ENCODE measurements at places on chromosomes 7 and 10.

GRCh38 chr7:70456719-70457118 lies 675.2 kb upstream of the GALNT17 start:
- no peak for DNase-seq

DNA sequence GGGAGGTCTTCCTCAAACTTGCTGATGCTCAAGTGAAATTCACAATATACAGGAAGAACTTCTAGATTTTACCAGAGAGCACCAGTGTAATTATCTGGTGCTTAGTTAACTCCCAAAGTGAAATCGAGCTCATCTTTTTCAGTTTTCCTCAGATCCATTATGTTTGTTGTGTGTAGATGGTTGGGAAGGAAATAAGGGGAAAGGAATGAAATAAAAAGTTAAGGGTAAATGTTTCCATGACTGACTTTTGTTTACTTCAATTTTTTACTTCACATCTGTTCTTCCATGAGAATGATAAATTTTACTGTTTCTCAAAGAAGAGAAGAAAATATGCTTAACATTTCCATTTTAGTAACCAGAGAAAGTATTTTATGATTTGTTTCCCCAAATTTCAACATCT lies 21.3 kb downstream of the FAM107B start:
- no peak for DNase-seq

DNA sequence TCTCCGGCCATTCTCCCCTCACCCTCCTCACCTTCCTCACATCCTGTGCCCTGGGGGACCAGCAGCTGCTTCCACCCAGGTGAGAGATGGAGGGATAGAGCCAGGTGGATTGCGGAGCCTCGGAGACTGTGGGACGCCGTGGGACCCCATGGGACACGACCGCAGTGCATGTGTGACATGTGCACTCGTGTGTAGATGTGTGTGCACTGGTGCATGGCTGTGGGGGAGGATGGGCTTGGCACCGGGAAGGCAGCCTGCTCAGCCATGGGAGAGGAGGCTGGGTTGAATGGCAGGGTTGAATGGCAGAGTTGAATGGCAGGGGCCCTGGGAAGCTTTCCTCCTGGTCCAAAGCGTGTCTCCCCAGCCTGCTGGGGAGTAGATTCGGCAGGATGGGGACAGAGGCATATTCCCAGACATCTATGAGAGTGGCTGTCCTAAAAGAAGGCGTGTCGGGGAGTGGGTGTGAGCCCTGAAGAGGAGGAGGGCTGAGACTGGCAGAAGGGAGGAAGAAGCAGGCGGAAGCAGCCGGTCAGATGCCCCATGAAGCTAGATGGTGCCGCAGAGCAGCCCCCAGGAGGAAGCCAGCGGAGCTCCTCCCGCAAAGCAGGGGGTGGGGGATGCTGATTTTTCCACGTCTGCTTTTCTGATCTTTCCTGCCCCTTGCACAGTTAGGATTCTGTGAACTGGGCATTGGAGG lies 815 bp downstream of the GIMAP8 start:
- DNase-seq: no peak

DNA sequence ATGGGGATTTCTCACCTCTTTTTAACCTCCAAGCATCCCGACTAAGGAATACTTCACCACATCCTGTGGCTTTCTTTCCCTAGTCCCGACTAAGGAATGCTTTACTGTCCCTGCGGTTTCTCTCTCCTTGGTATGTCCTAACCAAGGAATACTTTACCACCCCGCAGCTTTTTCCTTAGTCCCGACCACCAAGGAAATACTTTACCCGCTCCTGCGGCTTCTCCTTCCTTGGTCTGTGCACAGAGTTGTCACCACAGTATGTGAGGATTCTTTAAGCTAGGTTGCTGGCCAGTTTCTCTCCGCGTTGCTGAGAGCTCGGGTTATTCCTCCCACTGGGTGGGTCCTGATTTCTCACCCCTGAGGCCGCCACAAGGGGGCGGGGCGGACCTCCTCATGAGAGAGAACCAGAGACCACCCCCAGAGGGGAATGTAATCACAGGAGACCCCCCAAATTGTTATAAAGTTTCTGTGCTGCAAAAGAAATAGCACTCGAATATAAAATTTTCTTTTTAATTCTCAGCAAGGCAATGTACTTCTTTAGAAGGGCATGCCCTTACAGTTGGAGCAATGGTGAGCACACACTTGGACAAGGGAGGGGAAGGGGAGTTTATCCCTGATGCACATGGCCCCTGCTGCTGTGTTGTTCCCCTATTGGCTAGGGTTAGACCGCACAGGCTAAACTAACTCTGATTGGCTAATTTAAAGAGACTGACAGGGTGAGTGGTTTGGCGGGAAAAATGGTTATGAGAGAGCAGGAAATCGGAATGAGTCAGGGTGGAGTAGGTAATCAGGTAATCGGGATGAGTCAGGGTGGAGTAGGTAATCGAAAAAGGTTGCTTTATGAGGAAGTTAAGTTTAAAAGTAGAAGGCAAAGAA lies 12.8 kb downstream of the SUGCT start:
- no peak for DNase-seq

DNA sequence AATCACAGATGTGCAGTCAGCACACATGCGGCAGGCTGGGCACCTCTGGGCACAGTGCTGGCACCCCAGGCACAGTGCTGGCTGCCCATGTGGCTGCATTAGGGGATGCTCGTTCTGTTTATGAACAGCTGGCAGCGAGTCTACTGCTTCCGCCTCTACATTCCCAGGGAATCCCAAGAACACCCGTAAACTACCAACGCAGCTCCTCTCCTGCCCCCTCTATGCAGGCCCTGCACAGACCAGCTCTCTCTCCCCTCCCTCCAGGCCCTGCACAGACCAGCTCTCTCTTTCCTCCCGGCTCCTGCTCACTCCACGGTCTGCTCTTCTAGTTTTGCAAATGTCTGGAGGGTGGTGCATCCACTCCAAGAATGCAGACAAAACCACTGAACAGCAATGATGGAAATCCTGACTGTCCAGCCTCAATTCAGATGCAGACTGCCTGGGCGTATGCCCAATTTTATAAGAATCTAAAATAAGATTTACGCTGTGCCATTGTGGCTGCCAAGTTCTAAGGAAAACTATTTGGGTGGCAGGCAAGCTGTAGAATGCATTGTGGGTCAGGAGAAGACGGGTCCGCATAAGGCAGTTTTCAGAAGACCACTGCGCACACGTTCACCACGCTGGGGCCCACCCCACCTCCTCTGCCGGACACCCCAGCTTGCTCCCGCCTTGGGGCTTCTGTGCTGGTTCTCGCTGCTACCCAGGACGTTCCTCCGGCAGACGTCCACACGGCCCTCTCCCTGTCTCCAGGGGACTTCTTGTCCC lies 234.6 kb downstream of the ZMYND11 start:
- DNase-seq: no peak

DNA sequence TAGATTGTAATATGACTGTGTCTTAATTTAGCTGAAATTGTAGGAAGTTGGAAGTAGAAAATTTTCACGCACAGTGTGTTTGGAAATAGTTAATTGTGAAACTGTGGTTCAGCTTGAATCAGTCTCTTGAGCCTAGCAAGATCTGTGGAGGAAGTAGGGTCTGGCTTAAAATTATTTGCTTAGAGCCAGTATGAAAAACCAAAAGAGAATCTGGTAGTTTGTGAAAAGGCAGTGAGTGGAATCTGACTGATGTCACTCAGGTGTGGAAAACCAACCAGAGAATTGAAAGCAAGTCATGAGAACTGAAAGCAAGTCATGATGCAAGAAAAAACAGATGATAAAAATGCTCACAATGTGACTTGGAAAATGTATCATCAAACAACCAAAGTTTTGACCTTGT lies 11.5 kb downstream of the LIPJ start:
- DNase-seq: no peak

DNA sequence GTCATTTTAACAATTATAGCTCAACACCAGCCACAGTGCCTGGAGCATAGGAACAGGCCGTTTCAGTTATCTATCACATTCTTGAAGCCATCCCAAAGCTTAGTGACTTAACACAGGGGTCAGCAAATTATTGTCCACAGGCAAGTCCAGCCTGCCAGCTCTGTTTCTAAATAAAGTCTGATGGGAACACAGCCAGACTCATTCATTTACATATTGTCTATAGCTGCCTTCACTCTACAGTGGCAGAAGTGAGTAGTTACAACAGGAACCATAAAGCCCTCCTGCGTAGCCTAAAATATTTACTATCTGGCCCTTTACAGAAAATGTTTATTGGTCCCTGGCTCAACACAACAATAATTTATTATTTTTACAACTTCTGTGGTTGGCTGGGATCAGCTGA lies 407.5 kb upstream of the AUTS2 start:
- DNase-seq: no peak

DNA sequence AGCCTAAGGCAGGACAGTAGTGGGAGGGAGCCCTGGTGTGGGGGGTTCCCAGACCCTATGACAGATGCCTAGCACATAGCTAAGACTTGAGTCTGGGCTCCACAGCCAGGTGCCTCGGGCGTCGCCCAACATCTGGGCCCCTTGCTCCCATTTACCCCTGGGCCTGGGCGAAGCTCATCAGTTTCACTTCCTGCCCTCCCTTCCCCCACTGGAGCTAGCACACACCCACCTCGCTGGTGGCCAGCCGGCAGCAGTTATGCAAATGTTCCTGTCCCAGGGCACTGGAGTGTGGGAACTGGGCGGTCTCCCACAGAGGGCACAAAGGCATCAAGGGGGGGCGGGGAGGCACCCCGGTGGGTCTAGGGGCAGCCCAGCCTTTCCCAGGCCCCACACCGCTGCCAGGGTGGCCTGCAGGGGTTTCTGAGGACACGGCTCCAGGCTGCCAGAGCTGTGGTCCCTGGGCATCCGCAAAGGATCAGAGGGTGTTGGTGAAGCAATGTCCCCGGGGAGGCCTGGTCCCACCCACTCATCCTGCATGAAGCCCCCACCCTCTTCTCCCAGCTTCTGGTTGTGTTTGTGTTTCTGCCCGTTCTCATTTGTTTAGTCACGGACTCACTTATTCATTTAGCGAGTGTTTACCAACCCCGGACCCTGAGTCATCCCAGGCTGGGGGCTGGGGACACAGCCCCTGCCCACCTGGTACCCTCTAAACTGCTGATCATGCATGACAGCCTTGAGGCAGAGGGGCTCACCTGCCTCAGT lies 20.4 kb downstream of the SH2B2 start:
- DNase-seq: no peak

DNA sequence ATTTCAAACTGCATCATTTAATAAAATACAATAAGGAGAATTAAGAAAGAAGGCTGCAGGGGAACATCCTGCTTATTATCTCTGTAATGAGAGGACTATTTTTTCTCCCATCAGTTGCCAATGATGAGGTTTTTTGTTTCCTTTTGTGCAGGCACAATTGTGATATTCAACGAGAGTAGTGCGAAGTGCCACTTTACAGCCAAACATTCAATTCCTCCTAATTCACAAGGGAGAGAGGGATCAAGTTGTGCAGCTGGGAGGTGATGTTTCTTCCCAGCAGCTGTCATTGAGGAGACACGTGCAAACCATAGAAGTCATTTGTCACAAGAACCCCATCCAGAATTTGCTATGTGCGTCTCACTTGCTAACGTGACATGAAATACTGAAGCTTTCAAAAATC lies 81.6 kb upstream of the ICA1 start:
- peak; percentile 76 for DNase-seq

DNA sequence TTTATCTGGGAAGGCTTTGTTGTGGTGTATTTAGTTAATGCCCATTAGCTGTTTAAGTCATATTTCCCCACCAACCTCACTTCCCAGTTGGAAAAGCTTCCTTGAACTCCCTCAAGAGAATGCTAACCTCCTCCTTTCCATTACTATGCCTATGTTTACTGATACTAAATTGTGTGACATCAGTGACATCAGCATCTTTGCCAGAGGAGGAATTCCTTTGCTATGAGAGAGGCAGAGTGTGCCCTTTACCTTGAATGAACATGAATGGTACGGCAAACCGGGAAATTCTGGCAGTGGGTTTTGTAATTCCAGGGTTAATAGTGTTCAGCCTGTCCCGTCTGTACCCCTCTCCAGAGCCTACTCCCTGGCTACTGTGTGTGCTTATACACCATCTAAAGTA lies 22.1 kb upstream of the GLCCI1 start:
- no peak for DNase-seq

- no peak for DNase-seq
These were observed 20.0 kb downstream of the PYROXD2 start for GRCh38 chr10:98394851-98395440.

DNA sequence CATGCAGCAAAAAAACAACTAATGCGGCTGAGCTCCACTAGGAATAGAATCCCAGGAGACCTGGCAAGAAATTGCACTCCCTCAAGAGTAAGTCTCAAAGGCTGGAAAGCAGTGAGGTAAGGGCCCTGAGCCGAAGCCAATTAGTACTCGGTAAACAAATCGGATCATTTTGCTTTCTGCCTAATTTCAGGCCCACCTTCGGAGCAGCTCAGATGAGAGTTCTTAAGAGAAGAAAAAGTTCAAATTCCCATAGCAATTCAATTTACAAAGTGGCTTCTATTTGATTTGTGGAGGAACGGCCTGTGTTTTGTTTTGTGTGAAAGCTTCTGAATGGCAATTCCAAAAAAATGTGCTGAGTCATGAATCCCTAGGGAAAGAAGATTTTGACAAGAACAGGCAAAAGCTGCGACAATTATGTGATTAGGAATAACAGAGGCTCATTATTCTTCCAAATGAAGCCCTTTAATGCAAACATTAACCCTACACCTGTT lies 60.9 kb downstream of the SLC16A9 start:
- DNase-seq: peak; percentile 9

DNA sequence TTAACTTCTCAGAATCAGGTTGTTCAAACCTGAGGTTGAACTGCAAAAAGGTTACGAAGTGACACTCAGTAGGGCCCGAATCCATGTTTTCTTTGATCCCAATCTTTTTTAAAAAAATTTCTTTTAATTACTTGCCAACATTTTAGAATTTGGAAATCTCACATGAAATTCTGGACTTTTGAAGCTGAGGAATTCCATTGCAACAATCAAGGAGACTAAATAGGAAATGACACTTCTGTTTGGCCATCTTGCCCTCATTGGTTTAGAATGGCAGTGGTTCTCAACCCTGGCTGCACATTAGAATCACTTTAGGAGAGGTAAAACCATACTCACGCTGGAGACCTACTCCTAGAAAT lies 471 bp upstream of the TOMM7 start:
- no peak for DNase-seq

GRCh38 chr7:131281266-131282048 lies 46.2 kb upstream of the MKLN1 start:
- DNase-seq: no peak

DNA sequence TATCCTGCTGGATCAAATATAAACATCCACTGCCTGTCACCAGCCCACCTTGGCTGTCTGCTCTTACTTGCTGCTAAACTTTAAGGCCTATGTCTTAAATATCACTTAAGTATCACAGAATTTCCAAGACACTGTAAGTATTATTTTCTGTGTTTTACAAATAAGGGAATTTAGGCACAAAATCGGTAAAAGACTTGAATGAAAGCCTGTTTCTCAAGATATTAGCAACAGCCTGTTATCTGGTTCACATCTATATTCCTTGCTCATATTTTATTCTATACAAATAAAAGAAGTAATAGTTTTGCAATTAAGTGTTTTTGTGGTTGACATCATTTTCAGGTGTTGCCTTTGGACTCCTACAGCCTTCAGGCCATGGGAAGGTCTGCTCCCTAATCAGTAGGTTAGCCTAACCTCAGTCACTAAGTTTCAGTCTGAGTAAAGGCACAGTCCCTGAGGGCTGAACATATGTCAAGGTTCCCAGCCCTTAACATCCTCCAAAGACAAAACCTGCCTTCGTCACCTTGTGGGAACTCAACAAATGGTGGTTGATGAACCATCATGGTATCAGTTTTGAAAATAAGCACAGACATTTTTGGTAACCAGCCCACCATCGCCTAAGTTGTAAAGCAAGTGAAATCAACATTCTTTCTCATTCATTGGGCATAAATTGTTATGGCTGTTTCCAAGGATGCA lies 127.1 kb downstream of the CREB5 start:
- no peak for DNase-seq

Data from NCI-H146 (cell line).